SW 1271 (cell line): ENCODE measurements at places on chromosomes 1 and 21.

DNA sequence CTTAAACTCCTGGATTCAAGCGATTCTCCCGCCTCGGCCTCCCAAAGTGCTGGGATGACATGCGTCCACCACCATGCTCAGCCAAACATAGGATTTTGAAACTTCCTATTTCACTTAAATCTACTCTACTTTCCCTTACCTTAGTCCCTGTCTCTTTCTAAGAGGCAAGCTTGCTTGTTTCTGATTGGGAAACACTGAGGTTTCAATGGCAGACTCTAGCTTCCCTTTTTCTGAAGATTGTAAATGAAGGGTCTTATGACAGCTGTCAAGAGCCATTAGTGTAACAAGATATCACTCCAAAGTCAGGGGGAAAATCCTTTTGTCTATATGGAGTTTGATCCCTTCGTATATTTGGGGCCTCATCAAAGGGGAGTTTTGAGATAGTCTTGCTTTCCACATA is 23.5 kb upstream of the LMO4 start:
- no peak for DNase-seq

DNA sequence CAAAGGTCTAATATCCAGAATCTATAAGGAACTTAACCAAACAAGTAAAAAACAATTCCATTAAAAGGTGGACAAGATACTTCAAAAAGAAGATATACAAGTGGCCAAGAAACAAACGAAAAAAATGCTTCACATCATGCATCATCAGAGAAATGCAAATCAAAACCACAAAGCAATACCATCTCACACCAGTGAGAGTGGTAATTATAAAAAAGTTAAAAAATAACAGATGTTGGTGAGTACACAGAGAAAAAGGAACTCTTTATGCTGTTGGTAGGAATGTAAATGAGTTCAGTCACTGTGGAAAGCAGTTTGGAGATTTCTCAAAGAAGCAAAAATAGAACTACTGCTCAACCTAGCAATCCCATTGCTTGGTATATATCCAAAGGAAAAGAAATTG is 218.6 kb downstream of the SLC44A5 start:
- DNase-seq = no peak

GRCh38 chr1:107795994-107796393 is 169.0 kb downstream of the VAV3 start:
- no peak for DNase-seq

DNA sequence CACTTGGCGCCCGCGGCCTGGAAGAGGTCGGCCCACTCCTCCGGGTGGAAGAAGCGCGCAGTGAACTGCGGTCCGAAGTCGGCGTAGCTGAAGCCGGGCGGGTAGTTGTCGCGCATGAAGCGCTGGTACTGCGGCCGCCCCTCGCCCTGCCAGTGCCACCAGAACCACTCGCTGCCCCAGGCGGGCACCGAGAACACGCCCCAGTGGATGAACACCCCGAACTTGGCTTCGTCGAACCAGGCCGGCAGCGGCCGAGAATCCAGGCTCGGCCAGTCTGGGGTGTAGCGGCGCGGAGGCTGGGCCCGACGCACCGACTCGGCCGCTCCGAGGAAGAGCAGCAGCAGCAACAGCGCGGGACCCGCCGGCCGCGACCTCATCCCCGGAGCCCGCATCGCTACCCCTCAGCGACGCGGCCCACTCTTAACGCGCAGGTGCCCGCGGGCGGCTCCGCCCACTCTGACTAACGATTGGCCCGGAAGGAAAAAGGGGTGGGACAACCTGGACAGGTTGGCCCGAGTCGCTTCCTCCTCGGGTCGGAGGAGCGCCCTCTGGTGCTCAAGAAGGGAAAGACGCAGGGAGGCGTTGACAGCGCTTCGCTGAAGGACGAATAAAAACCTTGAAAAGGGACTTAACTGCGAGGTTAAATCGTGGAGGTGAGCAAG is at the start of gene FUCA1:
FUCA1 (minus strand) TSS at position 396 of the 662 bp plus-strand sequence; CDS start at position 392, 4 bp downstream.
- DNase-seq = peak; percentile 74

- no peak for DNase-seq
These were observed 194.0 kb downstream of the KCNK2 start for GRCh38 chr1:215276582-215276981.

DNA sequence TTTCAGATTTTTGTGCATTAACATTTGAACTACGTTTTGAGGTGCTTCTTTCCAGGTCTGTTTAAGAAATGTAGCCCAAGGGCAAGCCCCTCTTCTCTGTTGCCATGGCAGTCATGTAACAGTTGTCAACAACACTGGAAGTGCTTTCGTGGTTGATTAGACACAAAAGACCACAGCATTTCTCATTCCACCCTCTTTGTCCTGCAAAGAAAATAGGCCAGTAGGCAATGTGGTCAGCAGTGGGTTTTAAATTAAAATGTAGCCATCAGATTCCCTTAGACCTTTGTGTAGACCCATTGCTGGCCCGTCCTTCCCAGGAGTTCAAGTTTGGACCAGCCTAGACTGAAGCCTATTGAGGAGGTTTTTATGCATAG is 35.4 kb downstream of the VANGL1 start:
- no peak for DNase-seq

GRCh38 chr1:69967245-69967766 is 238.1 kb downstream of the LRRC40 start:
- DNase-seq = no peak

DNA sequence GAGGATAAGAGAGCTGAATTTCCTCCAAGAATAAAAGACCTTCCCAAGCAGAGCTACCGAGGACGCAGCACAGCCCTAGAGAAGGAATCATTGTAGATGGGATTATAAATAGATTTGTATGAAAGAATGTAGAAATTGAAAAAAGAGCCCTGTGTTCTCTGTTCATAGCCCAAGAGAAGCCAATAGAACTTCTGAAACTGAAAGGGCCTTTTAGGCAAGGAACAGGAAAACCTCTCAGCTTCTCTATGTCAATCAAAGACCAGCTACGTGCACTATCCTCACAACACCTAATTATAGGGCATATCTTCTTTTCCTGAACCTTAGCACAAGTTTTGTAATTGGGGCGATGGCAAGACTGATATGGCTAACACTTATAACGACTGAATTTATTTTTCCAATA is 192.4 kb upstream of the RNPC3 start:
- no peak for DNase-seq

DNA sequence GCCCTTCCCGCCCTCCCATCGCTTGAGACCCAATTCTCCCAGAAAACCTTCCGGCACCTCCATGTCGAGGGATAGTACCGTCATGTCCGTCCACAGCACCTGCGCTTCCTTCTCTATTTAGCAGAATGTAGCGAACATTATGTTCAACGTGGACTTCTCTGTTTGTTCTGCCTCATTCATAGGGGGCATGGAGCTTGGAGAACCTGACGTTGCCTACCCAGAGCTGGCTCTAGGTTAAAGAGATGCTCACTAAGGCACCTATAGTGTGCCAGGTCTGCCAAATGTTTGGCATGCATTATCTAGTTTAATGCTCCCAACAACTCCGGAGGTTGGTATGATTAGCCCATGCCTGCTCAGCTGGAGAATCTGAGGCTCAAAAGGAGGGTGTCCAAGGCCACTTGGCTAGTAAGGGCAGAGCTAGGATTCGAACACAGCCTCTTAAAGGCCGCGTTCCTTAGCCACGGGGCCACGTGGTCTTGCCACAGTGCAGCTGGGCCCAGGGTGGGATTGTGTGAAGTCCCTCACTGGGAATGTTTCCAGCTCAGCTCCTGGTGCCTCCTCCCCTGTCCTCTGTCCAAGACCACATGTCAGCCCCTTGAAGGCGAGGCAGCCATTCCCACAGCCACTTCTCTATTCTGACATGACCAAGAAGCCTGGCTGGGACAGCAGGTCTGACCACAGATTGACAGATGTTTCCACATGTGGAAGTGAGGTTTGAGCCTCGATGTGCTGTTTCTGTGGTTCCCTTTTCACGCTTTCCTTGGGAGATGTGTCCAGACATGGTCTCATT is 57.8 kb downstream of the RUNX3 start:
- DNase-seq = no peak

GRCh38 chr21:42381347-42381984 is 14.4 kb downstream of the TMPRSS3 start:
- peak; percentile 22 for DNase-seq

- no peak for DNase-seq
These were observed 2.9 kb upstream of the FOXO6 start for GRCh38 chr1:41358131-41359021.

DNA sequence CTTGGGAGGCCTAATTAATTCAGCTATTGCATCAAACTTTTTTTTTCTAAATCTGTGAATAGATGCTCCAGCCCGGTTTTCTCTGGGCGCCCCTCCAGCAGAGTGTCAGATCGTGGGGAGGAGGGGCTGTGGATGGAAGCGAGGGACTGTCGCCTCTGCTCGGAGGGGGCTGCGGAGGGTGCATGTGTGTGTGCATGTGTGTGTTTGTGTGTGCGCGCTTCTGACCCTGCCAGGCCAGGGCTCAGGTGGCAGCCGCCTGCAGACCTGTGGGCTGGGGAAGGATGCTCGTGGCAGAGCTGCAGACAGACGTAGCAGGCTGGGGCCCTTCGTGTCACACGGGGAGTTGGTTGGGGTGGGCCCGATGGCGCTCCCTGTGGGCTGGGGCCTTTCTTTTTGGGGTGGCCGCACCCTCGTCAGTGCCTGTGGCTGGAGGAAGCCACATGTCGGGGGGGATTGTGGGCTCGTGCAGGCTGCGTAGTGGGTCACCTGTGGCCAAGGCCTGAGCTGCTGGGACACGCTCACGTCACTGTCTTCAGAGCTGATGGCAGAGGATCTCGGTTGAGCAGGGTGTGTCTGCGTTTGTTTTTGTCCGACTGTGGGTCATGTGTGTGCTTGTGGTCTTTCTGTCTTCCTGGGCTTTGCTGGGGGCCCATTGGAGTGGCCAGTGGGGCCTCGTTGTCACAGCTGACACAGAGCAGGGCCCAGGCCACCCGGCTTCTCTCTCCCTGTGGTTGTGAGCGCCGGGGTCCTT is 2.8 kb downstream of the SKI start:
- peak; percentile 8 for DNase-seq

GRCh38 chr1:26234644-26235370 is 807 bp downstream of the CEP85 start:
- no peak for DNase-seq

- DNase-seq = no peak
These were observed 26.9 kb upstream of the RCC2 start for GRCh38 chr1:17466359-17466758.

- no peak for DNase-seq
These were observed 21.6 kb upstream of the POFUT2 start for GRCh38 chr21:45309069-45309986.

DNA sequence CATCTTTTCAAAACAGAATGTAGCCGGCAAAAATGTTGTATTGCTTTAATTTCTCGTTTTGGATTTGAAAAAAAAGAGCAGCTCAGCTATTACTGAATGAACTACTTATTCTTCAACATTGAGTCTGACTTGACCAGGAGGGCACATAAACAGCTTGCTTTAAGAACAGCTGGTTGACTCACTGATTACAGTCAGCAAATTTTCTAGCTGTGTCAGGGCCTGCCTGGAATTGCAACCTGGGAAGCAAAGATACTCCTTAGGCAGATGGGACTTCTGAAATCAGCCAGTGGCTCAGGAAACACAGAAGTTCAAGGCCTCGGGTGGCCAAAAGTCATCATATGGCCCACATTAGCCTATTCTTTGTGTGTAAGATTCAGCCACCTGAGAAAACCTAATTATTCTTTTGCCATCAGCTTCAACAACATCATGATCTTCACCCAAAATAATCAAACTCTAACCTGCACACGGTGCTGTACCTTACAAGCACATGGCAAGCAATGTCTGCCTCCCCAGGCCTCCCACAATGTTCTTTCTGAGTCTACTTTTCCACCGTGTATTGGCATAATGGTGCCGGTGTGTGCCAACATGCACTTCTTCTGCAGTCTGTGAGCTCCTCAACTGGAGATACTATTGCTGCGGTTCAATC is 307.2 kb downstream of the HHIPL2 start:
- DNase-seq = no peak

DNA sequence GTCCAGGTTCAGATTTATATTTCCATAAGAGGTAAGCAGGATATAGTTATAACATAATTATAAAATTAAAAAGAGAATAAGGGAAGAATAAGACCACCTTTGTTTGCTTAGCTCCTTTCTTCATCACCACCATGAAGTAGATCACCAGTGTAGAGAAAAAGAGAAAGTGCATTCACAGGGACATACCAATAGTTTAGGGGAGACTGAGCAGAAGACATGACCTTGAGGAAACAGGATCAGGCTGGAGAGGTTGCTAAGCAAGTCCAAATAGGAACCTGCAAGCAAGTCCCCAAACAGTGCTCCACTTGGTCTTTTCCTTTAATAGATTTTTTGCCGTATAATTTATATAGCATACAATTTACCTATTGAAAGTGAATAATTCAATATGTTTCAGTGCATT is 63.0 kb downstream of the KCNT2 start:
- no peak for DNase-seq

GRCh38 chr1:87252406-87252805 is 76.3 kb upstream of the LMO4 start:
- DNase-seq = no peak

GRCh38 chr1:92443893-92444292 is 42.8 kb downstream of the GFI1 start:
- no peak for DNase-seq

- DNase-seq = no peak
These were observed 22.2 kb downstream of the RUNX1 start for GRCh38 chr21:35026617-35027562.

GRCh38 chr21:37700641-37701202 is 215.5 kb downstream of the KCNJ6 start:
- DNase-seq = peak; percentile 68

DNA sequence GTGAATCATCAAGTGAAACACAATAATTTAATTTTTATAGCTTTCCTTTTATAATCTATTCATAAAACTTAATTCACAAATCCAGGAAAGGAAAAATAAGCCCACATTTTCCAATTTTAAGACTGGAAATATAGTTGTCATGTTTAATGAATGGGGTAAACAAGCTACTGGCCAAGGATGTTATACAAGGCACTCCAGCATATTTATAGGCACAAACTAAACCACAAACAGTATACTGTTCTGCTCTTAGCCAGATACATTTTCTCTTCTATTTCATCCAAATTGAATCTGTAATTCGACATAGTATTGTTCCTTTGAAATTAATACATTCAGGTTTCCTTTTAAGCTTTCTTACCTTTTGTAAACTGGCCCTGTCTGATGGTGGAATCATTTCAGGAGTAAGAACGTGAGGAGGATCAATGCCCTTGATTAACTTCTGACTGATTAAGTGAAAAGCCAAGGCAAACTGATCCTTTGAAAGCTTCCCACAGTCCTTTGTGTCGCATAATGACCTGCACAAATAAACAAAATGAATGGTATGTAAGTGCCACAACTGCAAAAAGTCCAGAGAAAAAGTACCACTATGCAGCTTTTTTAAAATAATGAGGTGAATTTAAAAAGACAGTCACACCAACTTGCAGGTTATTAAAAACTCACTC is 74.4 kb downstream of the EPS15 start:
- no peak for DNase-seq

DNA sequence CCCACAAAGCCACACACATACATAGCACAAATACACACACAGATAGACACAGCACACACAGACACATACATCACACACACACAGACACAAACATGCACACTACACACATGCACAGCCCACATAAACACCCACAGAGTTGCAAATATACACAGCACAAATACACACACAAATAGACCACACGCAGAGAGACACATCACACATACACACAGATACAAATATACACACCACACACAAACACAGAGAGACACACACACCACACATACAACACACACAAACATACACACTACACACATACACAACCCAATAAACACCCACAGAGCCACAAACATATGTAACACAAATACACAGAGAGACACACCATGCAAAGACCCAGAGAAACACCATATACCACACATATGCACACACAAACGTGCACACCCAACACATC is 154.9 kb downstream of the GLUL start:
- DNase-seq = no peak

- DNase-seq = no peak
These were observed 21.0 kb upstream of the CPLANE2 start for GRCh38 chr1:16257968-16258367.
